ENCODE measurements at places on chromosomes 11 and 22.

- DNase-seq = no peak
Observed at GRCh38 chr11:65298655-65299179, 15.9 kb upstream of the CDC42EP2 start.

DNA sequence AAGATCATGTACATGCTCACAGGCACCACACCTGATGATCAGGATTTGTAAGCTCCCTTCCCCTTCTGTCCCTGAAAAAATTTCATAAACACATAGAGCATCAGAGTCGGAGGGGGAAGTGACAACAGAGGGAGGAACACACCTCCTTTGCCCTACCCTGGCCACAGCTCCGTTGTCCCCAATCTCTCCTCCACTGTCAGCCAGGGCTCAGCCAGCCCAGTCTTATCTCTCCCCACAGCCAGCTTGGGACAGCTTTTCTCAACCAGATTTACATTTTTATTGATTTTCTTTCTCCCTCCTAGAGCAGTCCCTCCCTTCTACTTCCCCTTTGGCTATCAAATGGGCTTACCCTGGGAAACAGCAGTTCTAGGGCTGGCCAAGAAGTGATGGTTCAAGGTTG is 32.1 kb upstream of the TPBGL start:
- no peak for DNase-seq

DNA sequence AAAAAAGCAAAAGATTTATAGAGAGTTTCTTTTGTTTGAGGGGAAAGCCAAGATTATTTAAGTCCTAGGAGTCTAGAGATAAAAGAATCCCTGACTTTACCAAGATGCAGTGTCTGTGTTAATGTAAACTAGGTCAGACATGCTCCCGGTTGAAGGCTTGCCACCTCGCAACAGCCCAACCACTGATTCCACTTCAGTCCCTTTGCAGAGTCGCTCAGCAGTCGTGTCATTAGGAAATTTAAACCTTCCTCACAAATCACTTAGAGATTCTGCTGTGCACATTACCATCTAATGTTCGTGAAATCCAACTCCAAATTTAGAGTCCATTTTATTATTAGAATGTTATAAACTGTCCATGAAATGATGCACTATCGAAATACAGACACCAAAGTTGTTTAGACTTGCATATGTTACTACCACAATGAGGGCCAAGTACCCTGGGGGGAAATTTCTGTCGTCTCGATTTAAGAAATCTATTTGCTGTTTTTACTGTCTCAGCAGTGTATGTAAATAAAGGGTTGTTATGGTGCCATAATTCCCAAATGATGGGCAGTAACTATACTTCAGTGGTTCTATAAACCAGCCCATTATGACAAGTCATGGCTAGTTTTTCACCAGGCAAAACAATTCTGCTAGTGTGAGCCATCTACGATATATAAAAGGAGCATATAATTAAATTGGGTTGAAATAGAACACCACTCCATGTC is 101.4 kb upstream of the MTNR1B start:
- no peak for DNase-seq

- DNase-seq = no peak
Observed at GRCh38 chr22:37501610-37502341, 15.6 kb upstream of the MFNG start.

- DNase-seq = no peak
Observed at GRCh38 chr11:95589893-95590612, 199.5 kb downstream of the FAM76B start.

DNA sequence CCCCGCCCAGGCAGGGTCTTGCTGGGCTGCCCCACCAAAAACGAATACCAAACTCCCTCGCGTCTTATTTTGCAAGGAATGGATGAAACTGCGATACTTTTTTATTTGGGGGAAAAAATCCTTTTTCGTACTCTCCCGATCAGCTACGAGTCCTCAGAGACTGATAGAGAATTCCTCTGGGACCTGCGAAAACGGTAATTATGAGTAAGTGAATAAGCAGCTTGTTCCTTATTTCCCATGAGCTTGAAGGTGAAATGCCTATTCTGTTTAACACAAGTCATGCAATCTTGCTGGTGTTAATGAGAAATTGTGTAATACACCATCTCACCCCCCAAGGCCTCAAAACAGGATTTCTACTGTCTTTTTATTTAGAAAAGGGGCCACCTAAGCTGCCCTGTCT is 5.5 kb downstream of the GRK3 start:
- DNase-seq = no peak

- no peak for DNase-seq
Observed at GRCh38 chr22:40123387-40123786, 54.3 kb upstream of the TNRC6B start.

DNA sequence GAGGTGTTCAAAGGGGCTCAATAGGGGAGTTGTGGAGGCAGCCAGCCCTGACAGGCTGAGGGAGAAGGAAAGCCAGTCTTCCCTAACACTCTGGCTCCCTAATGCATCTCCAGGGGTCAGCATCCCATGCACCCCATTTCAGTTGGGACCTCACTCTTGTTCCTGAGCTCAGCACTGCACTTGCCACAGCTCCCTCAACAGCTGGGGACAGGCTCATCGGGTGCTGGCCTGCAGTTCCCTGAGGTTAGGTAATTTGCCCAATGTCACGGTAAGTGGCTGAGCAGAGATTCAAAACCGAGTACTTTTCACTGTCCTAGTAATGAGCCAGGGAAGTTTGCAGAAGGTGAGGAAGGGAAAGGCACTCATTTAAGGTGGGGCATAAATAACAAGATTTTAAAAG is 20.8 kb downstream of the VSTM5 start:
- DNase-seq = no peak

DNA sequence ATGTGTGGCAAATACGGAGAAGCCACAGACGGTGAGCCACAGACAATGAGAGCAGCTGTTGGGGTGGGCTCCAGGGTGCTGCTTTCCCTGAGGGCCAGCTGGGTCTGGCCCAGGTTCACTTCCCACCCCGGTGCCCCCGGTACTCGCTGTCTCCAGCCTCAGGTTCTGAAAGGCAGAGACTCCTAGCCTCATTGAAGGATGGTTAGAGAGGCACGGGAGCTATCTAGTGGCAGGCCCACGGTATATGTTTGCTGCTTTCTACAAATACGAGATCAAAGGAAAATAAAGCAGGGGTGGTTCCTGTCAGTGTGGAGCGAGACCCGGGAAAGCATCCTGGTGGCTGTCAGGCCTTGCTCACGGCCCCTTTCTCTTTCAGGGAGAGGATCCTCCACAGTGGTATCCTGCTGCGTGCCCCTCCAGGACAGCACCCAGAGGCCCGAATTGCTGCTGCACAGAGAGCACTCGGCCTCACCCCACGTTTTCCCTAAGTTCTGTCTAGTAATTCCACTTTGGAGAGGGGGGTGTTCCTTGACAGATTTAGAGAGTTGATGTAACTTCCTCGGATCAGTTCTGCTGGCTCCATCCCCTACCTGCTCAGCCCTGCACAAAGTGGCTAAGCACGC is 3.0 kb downstream of the TMEM80 start:
- no peak for DNase-seq

DNA sequence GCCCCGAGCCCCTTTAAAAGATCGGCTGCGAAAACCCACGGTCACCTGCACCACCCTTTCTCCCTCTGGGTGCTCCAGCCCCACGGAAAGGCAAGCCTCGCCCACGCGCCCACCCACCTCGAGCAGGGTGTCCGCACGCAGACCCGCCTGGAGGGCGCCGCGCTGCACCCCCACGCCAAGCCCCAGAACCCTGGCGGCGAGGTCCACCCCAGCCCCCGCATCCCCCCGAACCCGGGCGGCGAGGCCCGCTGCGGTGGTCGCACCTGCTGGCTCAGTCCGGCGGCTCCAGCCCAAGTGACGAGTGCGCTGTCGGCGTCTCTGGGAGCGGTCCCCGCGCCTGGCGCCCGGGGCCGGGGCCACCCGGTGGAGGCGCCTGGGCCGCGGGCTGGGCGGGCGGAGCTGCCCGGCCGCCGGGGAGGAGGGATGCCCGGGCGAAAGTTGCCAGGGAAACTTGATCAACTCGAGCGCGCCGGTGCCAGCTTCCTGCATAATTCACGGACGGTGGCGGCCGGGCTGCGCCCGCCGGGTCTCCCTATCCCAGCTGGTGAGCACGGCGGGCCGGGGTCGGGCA is 1.1 kb downstream of the SHANK2 start:
- no peak for DNase-seq

DNA sequence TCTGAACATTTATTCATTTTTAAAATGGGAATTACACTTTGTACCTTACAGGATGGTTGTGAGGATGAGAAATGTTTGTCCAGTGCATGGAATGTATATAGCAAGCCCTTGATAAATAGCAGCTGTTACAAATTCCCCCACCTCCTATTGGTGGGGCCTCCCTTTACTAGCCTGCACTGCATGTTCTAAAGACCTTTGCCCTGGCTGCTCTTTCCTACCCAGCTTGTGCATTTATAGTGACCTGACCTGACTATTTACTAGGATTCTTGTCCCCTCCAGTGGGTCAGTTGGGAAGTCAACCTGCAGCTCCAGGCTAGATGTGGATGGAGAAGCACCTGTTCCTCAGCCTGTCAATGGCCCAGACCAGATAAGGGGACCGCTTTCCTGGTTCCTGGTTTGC is 180.3 kb downstream of the HIPK3 start:
- no peak for DNase-seq

DNA sequence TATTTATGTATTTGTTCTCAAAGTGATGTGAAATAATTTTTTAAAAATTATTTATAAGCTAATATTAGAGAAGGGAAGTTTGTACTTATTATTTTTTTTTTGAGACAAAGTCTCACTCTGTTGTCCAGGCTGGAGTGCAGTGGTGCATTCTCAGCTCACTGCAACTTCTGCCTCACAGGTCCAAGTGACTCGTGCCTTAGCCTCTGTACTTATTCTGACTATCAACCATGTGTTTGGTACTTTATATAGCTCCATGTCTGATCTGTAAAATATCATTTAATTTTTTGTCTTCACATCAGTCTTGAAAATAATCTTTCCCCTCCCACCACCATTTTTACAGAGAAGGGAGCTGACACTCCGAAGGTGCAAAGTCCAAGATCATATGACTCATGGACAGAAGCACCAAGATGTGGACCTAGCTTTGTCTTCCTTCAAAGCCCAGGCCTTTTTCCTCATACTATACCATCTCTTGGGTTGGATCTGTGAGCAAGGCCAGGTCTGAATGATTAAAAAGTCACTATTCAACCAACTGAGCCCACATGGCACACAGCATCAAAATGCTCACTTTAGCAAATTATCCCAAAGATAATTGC is 32.4 kb upstream of the EED start:
- DNase-seq = no peak

- DNase-seq = no peak
Observed at GRCh38 chr11:73716153-73717056, 44.5 kb downstream of the RAB6A start.

GRCh38 chr11:110730773-110731172 is 18.5 kb upstream of the ARHGAP20 start:
- no peak for DNase-seq

DNA sequence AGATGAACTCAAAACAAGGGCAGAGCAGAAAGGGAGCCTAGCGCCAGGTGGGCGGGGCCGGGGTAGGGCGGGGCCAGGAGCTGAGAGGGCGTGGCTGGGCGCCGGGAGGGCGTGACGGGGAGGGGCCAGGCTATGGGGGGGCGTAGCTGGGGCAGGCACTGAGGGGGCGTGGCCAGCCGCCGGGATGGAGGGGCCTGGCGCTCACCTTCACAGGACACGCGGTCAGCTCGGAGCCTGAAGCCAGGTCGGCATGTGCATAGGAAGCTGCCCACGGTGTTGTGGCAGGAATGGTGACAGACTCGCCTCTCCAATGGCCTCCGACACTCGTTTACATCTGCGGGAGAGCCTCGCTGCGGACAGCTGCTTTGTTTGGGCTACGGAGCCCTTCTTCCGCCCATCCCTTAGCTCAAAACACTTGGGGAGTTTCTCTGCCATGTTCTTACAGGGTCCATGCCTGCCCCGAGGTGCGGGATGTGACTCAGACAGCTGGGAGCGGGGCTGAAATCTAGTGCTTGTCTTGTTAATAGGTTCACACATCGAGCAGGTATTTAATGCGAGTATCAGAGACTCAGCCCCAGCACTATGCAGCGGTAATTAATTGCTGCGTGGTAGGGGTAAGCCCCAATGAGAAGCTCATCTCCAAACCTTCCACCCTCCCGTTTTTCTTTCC is 13.4 kb downstream of the VWCE start:
- no peak for DNase-seq

DNA sequence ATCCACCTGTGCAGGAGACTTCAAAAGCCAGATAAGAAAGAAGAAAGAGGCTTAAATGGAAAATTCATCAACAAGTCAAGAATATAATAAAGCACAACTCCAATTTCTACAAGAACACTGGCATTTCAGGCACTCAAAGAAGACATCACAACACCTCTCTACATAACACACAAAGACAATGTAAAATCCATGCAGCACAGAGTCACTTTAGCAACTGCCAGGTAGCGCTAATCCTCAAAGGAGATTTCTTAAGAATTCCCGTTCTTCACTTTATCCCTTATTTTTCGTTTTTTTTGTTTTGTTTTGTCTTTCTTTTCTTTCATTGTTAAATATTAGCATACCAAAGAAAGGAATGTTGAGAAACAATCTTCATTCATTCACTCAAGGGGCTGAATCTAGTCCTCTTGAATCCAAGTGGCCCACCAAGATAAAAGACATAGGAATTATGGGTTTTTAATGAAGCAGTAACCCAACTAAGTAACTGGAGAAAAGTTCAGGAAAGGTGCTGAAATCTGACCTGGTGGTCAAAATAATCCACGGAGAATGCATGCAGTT is 95.0 kb downstream of the CADM1 start:
- DNase-seq = no peak

DNA sequence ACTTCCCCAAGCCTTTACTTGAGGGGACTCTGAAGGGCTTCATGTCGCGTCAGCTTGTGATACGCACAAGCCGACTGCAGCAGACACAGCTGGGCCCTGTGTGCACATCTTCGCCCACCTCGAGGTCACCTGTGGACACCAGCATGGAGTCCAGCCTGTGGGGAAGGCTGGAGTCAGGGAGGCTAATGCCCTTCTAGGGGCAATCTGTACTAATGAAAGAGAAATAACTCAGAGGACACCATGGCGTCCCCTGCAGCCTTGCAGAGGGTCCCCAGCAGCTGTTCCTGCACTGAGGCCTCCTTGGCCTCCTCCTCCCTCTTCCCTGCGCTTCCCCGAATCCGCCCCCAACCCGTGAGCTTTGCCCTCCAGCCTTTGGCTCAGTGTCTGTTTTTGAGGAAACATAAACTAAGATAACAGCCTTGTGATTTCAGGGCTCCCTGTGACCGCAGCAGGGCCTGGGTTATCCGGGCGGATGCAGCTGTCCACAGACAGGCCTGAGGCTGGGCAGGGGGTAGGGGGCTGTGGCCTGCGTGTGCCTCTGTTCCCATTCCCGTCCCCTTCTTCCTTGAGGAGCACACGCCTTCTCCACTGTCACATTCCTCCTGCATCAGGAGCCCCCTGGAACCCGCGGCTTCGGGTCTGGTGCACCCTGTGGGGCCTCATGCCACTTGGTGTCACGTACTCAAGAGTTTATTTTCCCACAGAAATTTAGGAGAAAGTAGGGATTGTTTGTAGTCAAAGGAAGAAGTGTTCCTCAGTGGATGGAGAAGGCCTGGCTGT is 25.0 kb downstream of the KRTAP5-5 start:
- DNase-seq = no peak
